Glutamatergic neuron (in vitro differentiated cells): ENCODE measurements at places on chromosomes 11 and 22. TPM values are rescaled to one million over a fixed set of nuclear protein-coding genes. Genes with fewer than 3 reads are reported as not detected.

GRCh38 chr11:6799402-6799801 is at the start of gene OR6A2:
Gene OR6A2, minus strand, starts transcription at chr11:6799689. Its CDS starts 3,981 bp downstream, at chr11:6795708.
- H3K36me3 ChIP-seq: no peaks in the 10 kb centered on the region
- H3K27ac ChIP-seq: no peak within 1 kb of the TSS
- DNase-seq: no peak
- no peak within 1 kb of the TSS for H3K4me3 ChIP-seq
- H3K4me1 ChIP-seq: no peaks in the 10 kb centered on the region

The RFPL3 gene
- not detected for total RNA-seq

DNA sequence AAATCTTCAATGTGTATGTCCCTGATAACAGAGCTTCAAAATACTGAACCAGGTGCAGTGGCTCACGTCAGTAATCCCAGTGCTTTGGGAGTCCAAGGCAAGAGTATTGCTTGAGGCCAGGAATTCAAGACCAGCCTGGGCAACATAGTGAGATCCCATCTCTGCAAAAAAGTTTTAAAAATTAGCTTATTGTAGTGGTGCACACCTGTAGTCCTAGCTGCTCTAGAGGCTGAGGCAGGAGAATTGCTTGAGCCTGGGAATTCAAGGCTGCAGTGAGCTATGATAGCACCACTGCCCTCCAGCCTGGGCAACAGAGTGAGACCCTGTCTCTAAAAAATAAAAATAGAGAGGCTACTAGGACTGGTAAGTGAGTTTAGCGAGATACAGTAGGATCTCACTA is 84.0 kb downstream of the PACS1 start:
- peaks cover 12% of the 10 kb centered on the region for H3K4me1 ChIP-seq
- H3K27me3 ChIP-seq: no peaks in the 10 kb centered on the region

The TRMT2A gene
- 62.1 TPM for total RNA-seq

DNA sequence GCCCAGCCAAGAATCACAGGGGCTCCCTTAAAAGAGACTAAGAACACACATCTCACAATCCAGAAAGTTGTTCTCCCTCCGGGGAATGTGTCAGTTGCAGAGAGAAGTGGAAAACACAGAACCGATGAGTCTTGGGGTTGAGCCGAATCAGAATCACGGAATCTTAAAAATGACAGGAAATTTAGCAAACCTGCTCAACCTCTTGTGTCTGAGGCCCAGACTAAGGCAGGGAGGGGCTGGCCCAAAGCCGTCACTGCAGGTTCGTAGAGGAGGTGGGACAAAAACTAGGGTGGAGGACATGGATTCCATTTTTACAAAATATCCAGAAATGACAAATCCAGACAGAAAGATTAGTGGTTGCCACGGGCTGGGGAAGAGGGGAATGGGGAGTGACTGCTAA is 63.8 kb downstream of the KIAA1671 start:
- H3K4me1 ChIP-seq: peaks cover 22% of the 10 kb centered on the region
- no peak overlapping the region for H3K4me3 ChIP-seq
- no peak for DNase-seq

- DNase-seq: no peak
- no peak overlapping the region for H3K4me3 ChIP-seq
- H3K27ac ChIP-seq: no peak overlapping the region
- H3K4me1 ChIP-seq: no peaks in the 10 kb centered on the region
- no peaks in the 10 kb centered on the region for H3K36me3 ChIP-seq
- no peaks in the 10 kb centered on the region for H3K27me3 ChIP-seq
These were observed 138.5 kb downstream of the RAB38 start for GRCh38 chr11:88036701-88037100.

DNA sequence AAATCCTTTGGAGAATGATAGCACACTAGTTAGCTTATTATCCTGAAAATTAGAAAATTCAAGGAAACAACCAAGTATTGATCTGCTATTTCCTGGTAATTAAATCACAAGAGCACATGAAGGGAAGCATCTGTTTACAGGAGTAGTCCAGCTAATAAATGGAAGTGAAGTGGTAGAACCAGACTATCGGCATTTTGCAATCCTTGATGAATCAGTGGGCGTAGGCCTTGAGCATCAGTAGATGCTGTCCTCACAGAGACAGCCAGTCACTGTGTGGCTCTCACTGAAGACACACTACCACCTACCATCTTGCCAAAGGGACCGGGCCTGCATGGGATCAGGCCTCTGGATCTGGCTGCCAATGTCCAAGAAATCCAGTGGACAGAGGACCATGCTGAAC is 69.8 kb downstream of the FBLN1 start:
- no peak overlapping the region for H3K27ac ChIP-seq
- H3K4me1 ChIP-seq: peaks cover 3% of the 10 kb centered on the region
- H3K27me3 ChIP-seq: peaks cover 6% of the 10 kb centered on the region
- peaks cover 18% of the 10 kb centered on the region for H3K36me3 ChIP-seq
- H3K4me3 ChIP-seq: no peak overlapping the region

- H3K4me1 ChIP-seq: no peaks in the 10 kb centered on the region
- H3K27me3 ChIP-seq: no peaks in the 10 kb centered on the region
- no peak for DNase-seq
- no peaks in the 10 kb centered on the region for H3K36me3 ChIP-seq
- no peak overlapping the region for H3K27ac ChIP-seq
These were observed 6.1 kb upstream of the TMEM135 start for GRCh38 chr11:87031433-87032170.

DNA sequence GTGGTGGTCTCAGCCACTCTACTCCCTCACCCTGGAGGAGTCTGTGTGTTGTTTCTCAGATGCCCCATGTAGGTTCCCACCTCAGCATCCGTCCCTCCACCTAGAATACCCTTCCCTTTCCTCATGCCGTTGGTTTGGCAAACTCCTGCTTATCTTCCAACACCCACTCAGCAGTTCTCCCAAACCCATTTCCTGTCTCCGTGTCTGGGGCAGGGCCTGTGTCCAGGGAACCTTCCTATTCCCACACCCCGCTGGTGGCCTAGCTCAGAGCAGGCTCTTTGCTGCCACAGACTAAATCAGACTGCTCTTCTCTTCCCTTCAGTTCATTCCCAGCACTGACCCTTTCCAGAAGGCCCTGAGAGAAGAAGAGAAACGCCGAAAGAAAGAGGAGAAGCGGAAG is 7.5 kb upstream of the SREBF2 start:
- peaks cover 39% of the 10 kb centered on the region for H3K4me1 ChIP-seq
- H3K4me3 ChIP-seq: peak overlapping the region; percentile 20
- peaks cover 4% of the 10 kb centered on the region for H3K27me3 ChIP-seq
- no peaks in the 10 kb centered on the region for H3K36me3 ChIP-seq

The CRYBB2 gene
- not detected for total RNA-seq

The PAX6 gene
- total RNA-seq: 30.7 TPM

The WNT7B gene
- 0.37 TPM for total RNA-seq

The MAPK8IP1 gene
- 299 TPM for total RNA-seq

DNA sequence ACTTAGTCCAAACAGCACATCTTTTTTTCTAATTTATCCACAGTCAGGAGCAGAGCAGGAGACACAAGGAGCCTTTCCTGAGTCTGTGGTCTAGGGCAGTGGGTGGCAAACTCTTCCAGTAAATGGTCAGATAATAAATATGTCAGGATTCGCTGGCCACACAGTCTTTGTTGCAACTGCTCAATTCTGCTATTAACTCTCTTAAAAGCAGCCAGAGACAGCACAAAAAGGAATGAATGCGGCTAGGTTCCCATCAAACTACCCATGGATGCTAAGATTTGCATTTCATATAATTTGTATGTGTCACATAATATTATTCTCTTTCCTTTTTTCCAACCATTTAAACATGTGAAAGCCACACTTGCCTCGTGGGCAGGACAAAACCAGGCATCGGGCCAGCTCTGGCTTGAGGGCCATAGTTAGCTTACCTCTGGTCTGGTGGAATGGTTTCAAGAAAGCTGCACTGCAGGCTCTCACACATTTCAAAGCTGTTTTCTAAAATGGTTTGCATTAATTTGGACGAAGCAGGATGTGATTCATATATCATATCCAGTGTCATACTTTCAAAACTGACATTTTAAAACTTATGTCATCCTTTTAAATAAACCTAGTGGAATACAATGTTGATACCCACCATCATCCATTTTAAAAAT is 64.7 kb upstream of the CD5 start:
- H3K4me1 ChIP-seq: peaks cover 17% of the 10 kb centered on the region
- no peak overlapping the region for H3K4me3 ChIP-seq
- no peak for DNase-seq
- H3K36me3 ChIP-seq: no peaks in the 10 kb centered on the region
- H3K27me3 ChIP-seq: no peaks in the 10 kb centered on the region
- H3K27ac ChIP-seq: no peak overlapping the region

GRCh38 chr11:7672276-7672959 is 882 bp downstream of the CYB5R2 start:
- no peak overlapping the region for H3K4me3 ChIP-seq
- peaks cover 12% of the 10 kb centered on the region for H3K27me3 ChIP-seq
- no peak overlapping the region for H3K27ac ChIP-seq
- no peaks in the 10 kb centered on the region for H3K4me1 ChIP-seq

DNA sequence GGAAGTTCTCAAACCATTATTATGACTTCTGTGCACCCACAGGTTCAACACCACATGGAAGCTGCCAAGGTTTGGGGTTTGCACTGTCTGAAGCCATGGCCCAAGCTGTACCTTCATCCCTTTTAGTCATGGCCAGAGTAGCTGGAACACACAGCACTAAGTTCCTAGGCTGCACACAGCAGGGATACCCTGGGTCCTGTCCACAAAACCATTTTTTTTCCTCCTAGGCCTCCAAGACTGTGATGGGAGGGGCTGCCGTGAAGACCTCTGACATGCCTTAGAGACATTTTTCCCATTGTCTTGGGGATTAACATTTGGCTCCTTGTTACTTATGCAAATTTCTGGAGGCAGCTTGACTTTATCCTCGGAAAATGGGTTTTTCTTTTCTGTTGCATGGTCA is 42.7 kb downstream of the DDIAS start:
- H3K27me3 ChIP-seq: no peaks in the 10 kb centered on the region
- no peak overlapping the region for H3K4me3 ChIP-seq
- H3K36me3 ChIP-seq: peaks cover 9% of the 10 kb centered on the region

DNA sequence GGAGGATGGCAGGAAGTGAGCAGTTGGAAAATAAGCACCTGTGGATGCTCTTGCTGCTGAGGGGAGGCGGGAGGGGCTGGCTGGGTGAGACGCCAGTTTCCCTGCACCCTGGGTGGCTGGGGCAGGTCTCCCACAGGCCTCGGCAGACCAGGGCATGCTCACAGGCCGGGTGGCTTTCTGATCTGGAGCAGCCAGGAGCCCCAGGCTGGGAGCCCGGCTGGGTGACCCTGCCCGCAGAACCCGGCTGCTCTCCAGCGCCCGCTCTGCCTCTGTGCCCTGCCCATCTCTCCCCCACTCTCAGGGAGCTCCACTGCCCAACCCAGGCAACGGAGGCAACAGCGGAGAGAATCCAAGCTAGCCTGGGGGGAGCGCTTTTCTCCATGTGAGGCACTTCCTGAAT is 24.6 kb downstream of the DCPS start:
- H3K4me1 ChIP-seq: peaks cover 4% of the 10 kb centered on the region
- H3K36me3 ChIP-seq: no peaks in the 10 kb centered on the region
- no peak overlapping the region for H3K27ac ChIP-seq
- DNase-seq: no peak

DNA sequence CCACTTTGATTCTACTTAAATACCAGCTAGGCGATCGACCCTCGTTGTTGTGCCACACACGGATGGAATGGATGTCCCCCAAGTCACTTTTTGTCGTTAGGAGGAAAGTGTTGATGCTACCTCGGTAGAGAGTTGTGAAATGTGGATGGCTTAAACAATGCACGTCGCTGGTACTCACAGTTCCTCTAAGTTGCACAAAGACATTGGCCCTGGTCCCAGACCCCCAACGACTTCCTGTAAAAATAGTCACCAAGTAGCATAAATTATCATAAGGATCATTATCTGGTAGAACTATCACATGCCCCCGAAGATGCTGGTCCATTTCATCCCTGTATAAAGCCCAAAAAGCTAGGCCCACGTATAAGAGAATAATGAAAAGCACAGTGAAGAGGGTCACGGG is 3.8 kb downstream of the PKDREJ start:
- H3K36me3 ChIP-seq: peaks cover 47% of the 10 kb centered on the region
- H3K4me3 ChIP-seq: no peak overlapping the region
- H3K4me1 ChIP-seq: no peaks in the 10 kb centered on the region
- peaks cover 16% of the 10 kb centered on the region for H3K27me3 ChIP-seq
- DNase-seq: no peak

GRCh38 chr11:130131961-130132850 is 27.4 kb upstream of the ST14 start:
- no peak overlapping the region for H3K4me3 ChIP-seq
- DNase-seq: no peak
- H3K36me3 ChIP-seq: peaks cover 14% of the 10 kb centered on the region
- no peaks in the 10 kb centered on the region for H3K4me1 ChIP-seq
- H3K27ac ChIP-seq: no peak overlapping the region

DNA sequence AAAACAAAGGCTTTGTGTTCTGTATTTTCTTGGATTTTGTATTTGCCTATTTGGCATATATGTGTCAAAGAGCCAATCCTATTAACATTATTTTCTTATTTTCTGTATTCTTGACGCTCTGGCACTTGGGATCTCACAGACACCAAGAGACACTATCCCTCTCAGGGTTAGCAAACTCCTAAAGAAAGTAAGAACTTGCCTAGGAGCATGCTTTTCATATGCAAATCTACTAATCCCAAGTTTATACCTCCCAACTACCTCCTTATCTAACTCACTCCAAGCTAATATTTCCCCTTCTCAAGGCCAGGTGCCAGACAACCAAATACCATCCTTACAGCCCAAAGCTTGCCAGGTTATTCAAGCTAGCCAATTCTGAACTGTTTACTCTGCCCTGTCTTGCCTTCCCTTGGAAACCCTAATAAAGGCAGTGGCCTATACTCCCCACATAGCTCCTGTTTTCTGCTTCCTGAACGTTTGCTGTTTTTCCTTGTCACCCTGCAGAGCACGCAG is 455.4 kb upstream of the ANO3 start:
- no peaks in the 10 kb centered on the region for H3K36me3 ChIP-seq
- H3K4me1 ChIP-seq: no peaks in the 10 kb centered on the region
- no peak overlapping the region for H3K4me3 ChIP-seq
- no peaks in the 10 kb centered on the region for H3K27me3 ChIP-seq
- no peak for DNase-seq

DNA sequence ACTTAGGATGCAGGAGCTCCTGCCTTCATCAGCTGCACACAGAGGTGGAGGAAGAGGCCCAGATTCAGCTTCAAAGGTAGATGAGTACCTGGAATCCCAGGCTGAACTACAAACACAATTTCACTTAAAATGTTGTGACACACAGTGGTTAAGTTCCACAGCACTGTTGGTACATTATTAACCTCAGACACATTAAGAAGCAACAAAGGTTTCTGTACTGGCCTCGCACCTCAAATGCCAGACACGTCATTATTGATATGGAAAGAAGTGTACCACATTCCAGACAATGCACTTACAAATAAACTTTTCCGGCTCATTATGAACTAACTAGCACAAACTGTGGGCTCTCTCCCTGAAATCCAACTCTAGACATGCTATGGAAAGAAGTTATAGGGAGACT is 34.6 kb downstream of the PRDM10 start:
- peaks cover 6% of the 10 kb centered on the region for H3K36me3 ChIP-seq
- no peak overlapping the region for H3K27ac ChIP-seq
- H3K4me3 ChIP-seq: no peak overlapping the region
- H3K4me1 ChIP-seq: peaks cover 3% of the 10 kb centered on the region
- no peak for DNase-seq
